NCI-H2171 (cell line): ENCODE measurements at places on chromosomes 7 and 10.

- DNase-seq = no peak
Observed at GRCh38 chr7:105322655-105323277, 66.0 kb downstream of the SRPK2 start.

DNA sequence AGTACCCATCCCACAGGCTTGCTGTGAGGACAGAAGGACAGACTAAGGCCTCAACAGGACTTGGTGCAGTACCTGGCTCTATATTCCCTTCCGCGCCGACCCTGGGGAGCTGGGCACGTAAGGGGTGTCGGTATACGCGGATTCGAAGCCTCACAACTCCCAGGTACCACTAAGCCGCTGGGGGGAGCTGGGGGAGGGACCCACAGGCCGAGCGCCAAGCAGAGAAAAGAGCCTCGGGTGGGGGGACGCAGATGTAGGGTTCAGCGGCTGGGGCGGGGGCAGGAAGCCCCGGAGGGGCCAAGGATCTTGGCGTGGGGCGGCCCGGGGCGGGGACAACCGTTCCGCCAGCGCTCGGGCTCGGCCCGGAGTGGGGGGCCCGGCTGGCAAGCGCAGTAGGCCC, 126.4 kb upstream of the ZNF746 start:
- no peak for DNase-seq

DNA sequence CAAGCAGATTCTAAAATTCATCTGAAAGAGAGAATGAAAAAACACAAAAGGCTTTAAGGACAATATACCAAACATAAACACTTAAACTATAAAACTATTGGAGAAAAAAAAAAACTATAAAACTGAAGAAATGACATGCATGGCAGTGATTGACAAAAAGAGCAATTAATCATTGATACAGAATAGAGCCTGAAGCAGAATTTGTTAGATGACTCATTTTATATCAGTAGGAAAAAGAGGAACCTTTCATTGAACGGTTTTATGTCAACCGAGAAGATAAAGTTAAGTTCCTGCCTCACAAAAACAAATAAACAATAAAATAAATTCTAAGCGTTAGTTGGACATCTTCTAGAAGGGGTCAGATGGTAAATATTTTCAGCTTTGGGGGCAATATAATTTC, 23.3 kb downstream of the NPY start:
- DNase-seq = no peak

DNA sequence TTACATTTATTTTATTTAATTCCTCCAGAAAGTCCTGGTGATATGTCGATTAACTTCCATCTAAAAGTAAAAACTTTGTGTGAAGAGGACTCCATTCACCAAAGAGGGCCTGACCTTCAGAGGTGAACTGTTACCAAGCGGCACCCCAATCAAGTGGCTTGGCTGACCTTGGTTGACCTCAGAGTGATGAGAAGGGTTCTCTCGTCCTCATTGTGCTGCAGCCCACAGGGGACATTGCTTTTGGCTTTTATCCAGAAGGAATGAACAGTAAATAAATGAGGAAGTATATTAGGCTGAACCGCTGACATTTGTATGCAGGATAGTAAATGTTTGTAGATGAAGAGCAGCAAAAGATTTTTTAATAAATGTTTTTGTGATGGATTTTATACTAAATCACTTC, 172.4 kb upstream of the MKI67 start:
- no peak for DNase-seq

GRCh38 chr7:28360739-28361138, 51.6 kb upstream of the CREB5 start:
- DNase-seq = no peak

- no peak for DNase-seq
Observed at GRCh38 chr7:80429181-80429580, 82.7 kb downstream of the GNAT3 start.

- no peak for DNase-seq
Observed at GRCh38 chr7:98795741-98796493, 73.9 kb downstream of the TMEM130 start.

GRCh38 chr10:75978213-75978612, 546.8 kb downstream of the LRMDA start:
- no peak for DNase-seq

- DNase-seq = no peak
Observed at GRCh38 chr10:2913474-2913873, 153.9 kb upstream of the PFKP start.

DNA sequence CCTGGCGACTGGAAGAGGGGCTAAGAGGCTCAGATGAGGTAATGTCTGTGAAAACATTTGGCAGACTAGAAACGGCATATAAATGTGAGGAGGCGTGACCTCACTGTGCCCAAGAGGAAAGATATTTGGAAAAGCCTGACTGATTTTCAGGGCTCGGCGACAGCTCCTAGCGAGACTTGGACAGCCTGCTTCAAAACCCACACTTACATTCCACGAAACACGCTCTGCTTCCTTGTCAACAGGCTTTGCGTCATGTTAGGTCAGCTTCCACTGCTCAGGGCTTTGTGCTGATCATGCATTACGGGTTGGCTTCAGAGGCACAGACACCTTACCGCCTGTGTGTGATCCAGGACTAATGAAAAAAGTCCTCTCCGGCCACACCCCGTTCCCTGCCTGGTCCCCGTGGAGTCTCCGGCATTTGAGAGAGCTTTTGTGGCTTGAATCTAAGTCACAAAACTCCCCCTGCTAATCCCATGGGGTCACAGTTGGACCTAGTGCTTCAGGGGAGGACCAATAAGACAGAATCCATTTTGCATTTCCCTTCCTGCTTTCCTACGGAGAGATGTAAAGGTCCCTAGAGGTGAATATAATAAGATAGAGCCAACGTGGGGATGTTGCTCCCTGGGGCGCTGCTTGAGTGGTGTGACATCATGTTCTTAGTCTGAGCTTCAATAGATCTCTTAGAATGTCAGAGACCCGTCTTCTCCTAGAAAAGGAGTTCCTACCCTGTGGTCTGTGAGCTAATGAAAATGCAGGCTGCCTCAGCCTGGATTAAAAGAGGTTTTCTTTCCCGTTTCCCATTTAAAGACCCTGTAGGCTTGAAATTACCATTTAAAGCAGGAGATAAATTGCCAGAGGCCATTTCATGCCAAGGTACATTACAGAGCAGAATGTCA, 25.5 kb downstream of the FGFBP3 start:
- DNase-seq = no peak

- DNase-seq = no peak
Observed at GRCh38 chr10:98369801-98370200, 45.2 kb downstream of the PYROXD2 start.
